ENCODE measurements at places on chromosomes 16 and 17.

DNA sequence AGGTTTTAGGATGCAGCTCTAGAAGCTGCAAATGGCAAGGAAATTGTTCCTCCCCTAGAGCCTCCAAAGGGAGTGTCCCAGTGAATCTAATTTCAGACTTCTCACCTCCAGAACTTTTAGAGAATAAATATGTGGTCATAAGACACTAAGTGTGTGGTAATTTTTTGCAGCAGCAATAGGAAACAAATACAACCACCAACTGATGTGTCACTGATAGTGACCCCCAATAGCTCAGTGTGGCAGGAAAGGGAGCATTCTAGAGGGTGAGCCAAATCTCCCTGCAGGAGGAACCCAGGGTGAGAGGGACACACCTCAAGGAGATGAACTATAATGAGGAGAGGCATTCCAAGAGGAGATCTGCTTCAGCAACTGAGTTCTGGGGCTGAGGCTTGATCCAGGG lies 4.1 kb downstream of the CCL4L2 start:
- DNase-seq: no peak

- peak; percentile 10 for DNase-seq
These were observed 26.9 kb downstream of the HSD17B2 start for GRCh38 chr16:82061861-82062525.

GRCh38 chr17:50593321-50593720 lies 32.8 kb downstream of the CACNA1G start:
- DNase-seq: no peak

DNA sequence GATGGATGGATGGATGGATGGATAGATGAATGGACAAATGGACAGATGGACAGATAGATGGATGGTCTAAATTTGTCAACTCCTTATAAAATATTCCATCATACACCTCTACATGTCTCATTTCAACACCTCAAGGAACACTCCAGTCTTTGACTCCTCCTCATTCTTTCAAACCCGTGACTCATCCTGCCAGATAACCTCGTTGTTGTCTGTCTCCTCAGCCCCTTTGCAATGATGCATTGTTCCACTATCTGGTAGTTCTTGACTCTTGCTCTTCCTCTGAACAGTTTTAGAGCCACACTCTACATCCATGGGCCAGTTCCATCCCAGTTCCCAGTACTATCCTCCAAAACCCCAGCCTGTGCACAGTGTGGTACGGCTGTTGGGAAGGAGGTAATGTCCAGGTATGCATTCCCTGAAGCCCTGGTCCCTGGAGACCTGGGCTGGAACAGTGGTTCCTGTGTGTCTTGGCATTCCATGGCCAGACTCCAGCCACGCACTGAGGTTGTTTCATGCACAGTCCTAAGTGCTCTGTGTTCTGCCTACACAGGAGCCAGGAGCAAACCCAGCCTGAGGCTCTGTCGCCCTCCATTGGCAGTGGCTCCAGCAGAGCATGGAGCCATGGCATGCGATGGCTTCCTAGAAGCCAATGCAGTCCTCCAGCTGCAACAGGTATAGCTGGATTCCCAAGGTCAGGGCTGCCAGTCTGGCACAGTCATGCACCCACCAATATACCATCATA lies 105.7 kb downstream of the C17orf67 start:
- no peak for DNase-seq

DNA sequence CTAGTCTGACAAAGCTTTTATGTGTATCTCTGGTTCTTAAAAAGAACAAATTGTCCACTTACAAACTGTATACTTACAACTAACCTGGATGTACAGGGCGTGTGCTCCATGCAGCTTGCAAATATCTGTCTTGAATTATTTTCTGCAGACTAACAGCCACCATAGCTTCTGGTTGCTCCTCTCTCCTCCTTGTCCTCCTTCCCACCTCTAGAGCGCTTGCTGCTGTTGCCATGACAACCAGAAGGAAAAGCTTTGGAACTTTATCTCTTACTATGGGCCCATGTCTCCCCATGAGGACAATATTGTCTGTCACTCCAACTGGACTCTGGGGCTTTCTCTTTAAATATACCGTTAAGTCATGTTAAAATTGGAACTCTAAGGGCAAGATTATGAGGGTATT lies 71.5 kb upstream of the DHX40 start:
- DNase-seq: no peak

DNA sequence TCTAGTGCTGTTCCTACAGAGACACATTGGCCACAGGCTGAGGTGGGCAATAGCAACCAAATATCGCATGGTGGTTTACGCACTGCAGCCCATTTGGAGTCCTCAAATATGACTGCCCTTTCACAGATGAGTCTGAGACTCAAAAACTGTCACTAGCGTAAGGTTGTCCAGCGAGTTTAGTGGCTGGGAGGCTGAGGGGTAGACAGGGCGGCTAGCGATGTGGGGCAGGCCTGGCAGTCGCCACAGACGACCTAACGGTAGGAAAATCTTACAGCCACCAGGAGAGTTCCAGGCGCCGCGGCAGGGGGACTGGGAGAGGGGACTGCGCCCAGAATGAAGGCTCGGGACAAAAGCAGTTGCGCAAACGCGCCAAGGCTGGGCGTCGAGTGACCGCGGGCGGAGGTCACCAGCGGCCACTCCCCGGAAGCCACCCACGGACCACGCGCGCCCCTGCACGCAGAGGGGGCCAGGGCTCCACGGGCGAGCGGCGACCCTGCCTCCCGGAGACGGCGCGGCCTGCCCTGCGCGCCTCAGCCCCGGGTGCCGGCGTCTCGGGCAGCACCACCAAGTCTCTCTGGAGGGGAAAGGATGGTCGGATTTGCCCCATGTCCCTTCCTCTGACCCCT lies 699 bp upstream of the MAP1LC3B start:
- DNase-seq: peak; percentile 13

GRCh38 chr17:17088541-17089525 lies 46.6 kb downstream of the MPRIP start:
- DNase-seq: no peak

- peak; percentile 83 for DNase-seq
These were observed 100.1 kb upstream of the CHMP6 start for GRCh38 chr17:80891397-80892018.

- DNase-seq: no peak
These were observed at the start of gene CAPNS2 for GRCh38 chr16:55566432-55567175. Gene CAPNS2 (plus strand): TSS chr16:55566684. CDS start chr16:55566757, 73 bp downstream.

DNA sequence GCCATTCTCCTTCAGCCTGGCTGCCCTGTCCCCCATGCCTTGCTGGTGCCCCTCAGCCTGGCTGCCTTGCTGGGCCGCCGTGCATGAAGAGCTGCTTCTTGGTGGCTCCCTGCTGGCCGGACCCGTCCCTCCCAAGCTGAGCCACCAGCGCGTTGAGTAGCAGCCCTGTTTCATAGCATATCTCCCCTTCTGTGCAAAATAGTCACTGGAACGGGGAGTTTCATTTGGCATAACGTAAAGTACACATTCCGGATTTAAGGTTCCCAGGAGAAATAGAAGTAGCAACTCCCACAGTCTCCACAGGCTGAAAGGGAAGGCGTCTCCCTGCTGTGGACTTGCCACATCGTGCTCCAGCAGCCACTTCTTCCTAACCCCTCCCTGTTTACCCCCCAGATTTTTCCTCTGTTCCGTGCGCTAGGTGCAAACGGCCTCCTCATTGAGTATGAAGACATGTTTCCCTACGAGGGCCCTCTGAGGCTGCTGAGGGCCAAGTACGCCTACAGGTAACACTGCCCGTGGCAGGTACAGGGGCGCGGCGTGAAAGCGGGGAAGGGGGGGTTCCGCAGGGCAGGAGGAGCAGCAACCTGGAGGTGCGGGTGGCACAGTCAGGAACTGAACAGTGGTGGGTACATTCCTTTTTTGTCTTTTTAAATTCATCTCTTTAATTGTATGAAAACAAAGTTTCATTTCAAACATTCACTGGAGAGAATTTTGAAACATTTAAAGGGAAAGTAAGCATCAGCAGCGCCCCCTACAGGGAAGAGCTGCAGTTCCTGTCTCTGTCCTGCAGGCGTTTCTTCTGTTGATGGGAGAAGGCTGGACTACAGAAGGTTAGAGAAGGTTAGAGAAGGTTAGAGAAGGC lies 5.8 kb upstream of the OGFOD3 start:
- DNase-seq: no peak

DNA sequence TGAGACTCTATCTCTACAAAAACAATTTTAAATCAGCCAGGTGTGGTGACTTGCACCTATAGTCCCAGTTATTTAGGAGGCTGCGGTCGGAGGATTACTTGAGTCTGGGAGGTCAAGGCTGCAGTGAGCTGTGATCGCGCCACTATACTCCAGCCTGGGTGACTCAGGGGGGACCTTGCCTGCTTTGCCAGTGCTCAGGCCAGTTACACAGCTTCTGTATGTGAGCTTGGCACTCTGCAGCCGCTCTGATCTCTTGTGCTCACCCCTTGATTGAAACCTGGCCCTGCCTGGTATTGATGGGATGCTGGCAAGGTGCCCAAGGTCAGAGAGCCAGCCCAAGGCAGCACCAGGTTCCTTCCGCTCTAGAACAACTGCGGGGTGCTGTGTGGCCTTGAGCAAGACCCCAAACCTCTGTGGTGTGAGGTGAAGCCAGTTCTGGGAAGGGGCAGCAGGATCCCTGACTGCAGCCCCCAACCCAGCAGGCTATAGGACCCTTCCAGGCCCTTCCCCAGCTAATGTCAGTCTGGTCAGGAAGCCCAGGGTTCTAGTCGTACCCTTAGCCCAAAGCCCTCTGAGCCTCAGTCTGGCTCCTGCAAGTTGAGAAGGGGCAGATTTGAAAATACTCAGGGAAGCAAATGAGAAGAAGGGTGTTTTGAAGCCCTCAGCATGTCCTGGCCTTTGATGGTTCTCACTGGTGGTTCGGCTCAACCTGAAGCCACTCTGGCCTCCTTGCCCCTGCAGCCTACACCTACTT lies 18.9 kb downstream of the MMP15 start:
- no peak for DNase-seq

- DNase-seq: no peak
These were observed 44.4 kb downstream of the RBFOX3 start for GRCh38 chr17:79566251-79566955.
